Tibial nerve (tissue), 4 donors: ENCODE measurements at places on chromosomes 16 and 17.
A peak's percentile ranks its signal among the peaks of the same experiment; 100 is the strongest.

GRCh38 chr16:86733546-86734254, 155.4 kb downstream of the FOXL1 start:
- H3K4me3 ChIP-seq = no peak overlapping the region
- H3K27ac ChIP-seq = no peak overlapping the region
- no peaks in the 10 kb centered on the region for H3K36me3 ChIP-seq
- peaks cover 39% of the 10 kb centered on the region for H3K27me3 ChIP-seq
- DNase-seq = no peak
- no peaks in the 10 kb centered on the region for H3K4me1 ChIP-seq

DNA sequence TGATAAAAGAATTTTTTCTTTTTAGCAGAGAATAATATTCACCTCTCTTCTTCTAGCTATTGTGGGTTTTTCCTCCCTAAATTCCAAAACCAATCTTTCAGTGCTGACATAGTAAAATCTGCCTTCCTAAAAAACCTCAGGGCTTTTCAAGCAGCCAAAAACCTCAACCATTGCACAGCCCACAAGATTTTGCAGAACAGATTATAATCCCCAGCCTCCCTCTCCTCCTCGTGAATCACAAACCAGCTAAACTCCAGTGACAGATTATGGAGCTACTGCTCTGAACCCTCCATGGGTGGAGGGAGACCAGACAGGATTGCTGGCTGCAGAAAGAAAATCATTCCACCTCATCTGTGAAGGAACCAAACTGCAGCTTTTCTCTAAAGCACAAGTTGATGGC, 341.6 kb downstream of the SOX9 start:
- DNase-seq = no peak
- H3K27ac ChIP-seq = no peak overlapping the region
- peaks cover 16% of the 10 kb centered on the region for H3K4me1 ChIP-seq
- no peak overlapping the region for H3K4me3 ChIP-seq

- no peak for DNase-seq
- no peak overlapping the region for H3K4me3 ChIP-seq
- H3K36me3 ChIP-seq = peaks cover 6% of the 10 kb centered on the region
- no peaks in the 10 kb centered on the region for H3K4me1 ChIP-seq
Observed at GRCh38 chr16:22346483-22346882, 27.9 kb downstream of the CDR2 start.

DNA sequence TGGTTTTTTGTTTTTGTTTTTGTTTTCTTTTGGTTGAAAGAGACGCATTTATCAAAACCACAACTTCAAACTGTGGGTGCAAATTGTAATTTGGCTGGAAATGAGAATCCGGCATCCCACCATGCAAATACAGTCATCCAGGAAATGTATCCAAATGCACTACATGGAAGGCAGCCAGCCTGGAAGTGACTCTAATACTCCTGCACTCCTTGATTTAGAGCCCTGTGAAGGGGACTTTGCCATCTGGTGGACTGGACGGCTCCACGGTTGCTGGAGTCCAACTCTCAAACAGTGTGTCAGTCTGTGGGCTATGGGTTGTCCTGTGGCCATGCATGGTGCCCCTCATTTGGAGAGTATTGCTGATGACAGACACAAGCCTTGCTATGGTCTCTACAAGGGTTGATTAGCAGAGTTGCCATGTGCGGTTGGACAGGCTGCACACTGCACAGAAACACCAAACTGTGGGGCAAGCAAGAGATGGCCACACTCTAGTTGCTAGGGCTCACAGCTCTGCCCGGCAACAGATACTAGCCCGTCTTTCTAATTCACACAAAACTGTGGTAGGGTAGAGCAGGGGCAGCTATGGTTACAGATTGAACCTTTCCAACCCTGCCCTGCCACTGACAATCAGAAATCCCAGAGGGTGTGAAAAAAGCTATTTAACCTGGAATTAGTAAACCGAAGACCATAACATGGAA, 62.4 kb downstream of the VAT1L start:
- no peaks in the 10 kb centered on the region for H3K27me3 ChIP-seq
- H3K4me1 ChIP-seq = no peaks in the 10 kb centered on the region
- no peaks in the 10 kb centered on the region for H3K36me3 ChIP-seq
- no peak for DNase-seq

DNA sequence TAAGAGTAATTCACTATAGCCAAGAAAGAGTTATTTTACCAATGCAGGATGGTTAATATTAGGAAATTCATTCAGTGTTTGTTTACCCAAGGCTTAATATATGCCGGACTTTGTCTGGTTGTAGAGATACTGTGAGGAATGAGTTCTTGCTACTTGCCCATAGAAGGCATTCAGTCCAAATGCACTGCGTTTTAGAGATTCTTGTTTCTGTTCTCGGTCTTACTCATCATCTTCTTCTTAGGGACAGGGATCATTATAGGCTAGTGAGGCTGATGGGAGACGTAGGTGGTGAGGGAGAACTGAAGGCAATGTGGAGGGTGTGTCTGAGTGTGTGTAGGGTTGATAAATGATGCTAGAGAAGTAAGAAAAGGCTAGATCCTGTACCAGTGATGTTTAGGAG, 90.7 kb downstream of the OR1D5 start:
- no peak overlapping the region for H3K27ac ChIP-seq
- no peaks in the 10 kb centered on the region for H3K27me3 ChIP-seq
- no peak overlapping the region for H3K4me3 ChIP-seq
- no peaks in the 10 kb centered on the region for H3K36me3 ChIP-seq

DNA sequence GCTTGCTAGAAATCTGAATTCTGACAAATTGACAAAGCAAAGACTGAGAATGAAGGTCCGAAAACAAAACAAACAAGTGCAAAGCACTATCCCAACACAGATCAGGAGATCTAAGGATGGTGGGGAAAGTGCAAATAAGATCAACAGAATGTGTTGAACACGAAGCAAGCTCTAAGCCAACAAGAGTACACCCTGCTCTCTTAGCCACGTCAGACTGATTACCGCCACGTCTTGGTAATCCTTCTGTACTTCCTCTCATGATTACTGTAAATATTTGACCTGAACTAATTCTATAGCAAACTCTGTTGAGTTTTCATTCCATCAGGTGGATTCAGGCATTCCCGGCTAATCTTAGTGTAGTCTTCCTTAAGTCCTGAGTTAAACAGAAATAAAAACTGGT, 34.3 kb upstream of the ERCC4 start:
- no peaks in the 10 kb centered on the region for H3K4me1 ChIP-seq
- DNase-seq = no peak
- H3K4me3 ChIP-seq = no peak overlapping the region
- H3K27ac ChIP-seq = no peak overlapping the region
- no peaks in the 10 kb centered on the region for H3K27me3 ChIP-seq
- H3K36me3 ChIP-seq = no peaks in the 10 kb centered on the region

- H3K27ac ChIP-seq = no peak overlapping the region
- no peaks in the 10 kb centered on the region for H3K27me3 ChIP-seq
- H3K4me1 ChIP-seq = peaks cover 16% of the 10 kb centered on the region
- H3K4me3 ChIP-seq = no peak overlapping the region
- H3K36me3 ChIP-seq = no peaks in the 10 kb centered on the region
- DNase-seq = no peak
Observed at GRCh38 chr16:22184615-22184968, 21.5 kb upstream of the EEF2K start.

DNA sequence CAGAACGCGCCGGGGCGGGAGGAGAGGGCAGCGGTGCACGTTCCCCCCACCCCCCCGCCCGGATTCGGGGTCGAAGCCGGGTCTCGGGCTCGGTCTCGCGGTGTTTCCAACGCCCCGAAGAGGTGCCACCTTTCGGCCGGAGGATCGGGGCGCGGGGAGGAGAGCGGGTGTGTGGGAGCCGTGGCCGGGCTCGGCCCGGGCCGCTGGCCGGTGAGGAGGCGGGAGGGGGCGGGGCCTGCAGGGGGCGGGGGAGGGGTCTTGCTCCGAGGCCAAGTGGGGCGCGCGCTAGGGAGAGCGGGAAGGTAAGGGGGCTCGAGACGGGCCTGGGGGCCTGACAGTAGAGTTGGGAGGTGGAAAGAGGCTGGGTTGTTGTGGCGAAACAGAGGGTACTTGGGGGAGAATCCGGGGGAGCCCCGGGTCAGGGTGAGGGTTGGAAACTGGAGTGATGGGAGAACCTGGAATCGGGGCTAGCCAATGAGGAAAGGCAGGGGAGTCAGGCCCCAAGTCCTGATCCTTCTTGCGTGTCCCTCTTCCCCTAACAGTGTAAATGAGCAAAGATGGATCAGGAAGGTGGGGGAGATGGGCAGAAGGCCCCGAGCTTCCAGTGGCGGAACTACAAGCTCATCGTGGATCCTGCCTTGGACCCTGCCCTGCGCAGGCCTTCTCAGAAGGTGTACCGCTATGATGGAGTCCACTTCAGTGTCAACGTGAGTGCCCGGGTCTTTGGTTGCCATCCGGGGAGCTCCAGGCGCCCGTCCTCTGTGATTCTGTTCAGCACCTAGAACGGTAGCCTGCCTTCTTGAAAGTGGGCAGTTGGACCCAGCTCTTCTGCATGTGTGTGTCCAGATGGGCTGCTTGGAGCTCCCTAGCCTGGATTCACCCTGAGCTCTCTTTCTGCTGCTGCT, 873 bp downstream of the SETD1A start:
- H3K27me3 ChIP-seq = no peaks in the 10 kb centered on the region
- no peaks in the 10 kb centered on the region for H3K4me1 ChIP-seq
- DNase-seq = no peak
- peak overlapping the region; percentile 97 for H3K4me3 ChIP-seq

DNA sequence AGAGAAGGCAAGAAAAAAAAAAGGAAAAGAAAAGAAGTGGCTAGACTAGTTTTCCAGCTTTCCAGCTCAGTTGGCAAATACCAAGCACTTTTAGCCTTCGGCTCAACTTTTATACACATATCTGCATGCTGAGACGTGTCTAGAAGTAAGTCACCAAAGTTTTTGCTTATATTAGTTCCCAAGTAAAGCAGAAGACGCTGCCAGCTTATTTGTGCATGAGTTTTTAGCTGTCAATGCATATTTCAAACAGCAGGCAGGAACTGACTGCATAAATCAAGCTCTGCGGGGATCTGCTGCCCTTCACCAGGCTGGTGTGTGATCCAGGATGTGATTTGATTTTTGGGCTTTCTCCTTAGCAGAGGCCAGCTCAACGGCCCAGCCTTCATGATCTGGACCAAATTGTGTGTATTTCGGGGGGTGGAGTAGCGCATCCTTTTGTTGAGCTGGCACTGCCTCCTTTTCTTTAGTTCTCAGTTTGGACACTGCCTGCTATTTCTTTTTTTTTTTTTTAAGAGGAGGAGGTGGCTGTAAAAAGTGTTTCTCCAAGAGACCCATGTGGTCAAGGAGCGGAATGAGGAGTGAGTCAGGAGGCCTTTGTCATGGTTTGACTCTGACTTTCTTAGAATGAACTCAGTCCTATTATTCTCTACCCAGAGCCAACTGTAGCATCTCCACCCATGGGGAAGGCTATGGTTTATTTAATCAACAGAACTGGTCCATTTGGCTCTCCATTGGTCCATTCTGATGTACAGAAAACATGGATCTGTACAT, 162.6 kb upstream of the XYLT1 start:
- H3K4me1 ChIP-seq = no peaks in the 10 kb centered on the region
- H3K27me3 ChIP-seq = no peaks in the 10 kb centered on the region
- H3K27ac ChIP-seq = no peak overlapping the region
- no peaks in the 10 kb centered on the region for H3K36me3 ChIP-seq
- H3K4me3 ChIP-seq = no peak overlapping the region

GRCh38 chr16:85297881-85298280, 185.6 kb upstream of the CIBAR2 start:
- no peaks in the 10 kb centered on the region for H3K36me3 ChIP-seq
- H3K4me3 ChIP-seq = no peak overlapping the region
- H3K4me1 ChIP-seq = no peaks in the 10 kb centered on the region

GRCh38 chr16:30066761-30067583, 1.4 kb downstream of the ALDOA start:
- no peaks in the 10 kb centered on the region for H3K27me3 ChIP-seq
- peak overlapping the region; percentile 96 for H3K27ac ChIP-seq
- peaks cover 52% of the 10 kb centered on the region for H3K36me3 ChIP-seq
- peak overlapping the region; percentile 65 for H3K4me3 ChIP-seq
- no peak for DNase-seq

DNA sequence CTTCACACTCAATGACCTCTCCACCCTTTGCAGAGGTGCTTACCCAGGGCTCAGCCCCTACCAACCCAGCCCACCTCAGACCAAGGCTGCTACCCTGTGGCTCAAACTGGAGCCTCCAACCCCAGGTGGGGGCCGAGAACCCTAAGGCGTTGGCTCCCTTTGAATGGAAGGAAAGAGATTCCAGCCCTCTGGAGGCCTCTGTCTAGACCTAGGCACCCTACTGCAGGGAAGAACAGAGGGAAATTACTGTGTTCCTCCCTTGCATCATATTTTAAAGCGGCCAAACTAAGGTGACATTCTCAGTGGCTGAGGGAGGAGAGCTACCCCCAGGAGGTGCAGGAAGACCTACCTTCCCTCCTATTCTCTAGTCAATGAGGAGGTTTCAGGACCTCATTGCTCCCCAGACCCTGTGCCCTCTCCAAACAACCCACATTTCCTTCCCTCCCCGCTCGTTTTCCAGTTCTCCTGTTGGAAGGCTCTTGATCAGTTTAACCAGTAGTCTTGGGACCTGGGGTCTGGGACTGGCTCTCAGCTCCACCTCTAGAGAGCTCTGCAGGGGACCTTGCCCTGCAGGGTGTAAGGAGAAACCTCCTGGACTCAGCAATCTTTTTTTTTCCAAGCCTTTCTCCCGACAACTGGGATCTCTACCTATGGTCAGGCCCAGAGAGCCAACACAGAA, 5.5 kb upstream of the HOXB8 start:
- peaks cover 100% of the 10 kb centered on the region for H3K27me3 ChIP-seq
- H3K4me1 ChIP-seq = no peaks in the 10 kb centered on the region
- H3K4me3 ChIP-seq = no peak overlapping the region
- no peak for DNase-seq
- H3K36me3 ChIP-seq = no peaks in the 10 kb centered on the region

DNA sequence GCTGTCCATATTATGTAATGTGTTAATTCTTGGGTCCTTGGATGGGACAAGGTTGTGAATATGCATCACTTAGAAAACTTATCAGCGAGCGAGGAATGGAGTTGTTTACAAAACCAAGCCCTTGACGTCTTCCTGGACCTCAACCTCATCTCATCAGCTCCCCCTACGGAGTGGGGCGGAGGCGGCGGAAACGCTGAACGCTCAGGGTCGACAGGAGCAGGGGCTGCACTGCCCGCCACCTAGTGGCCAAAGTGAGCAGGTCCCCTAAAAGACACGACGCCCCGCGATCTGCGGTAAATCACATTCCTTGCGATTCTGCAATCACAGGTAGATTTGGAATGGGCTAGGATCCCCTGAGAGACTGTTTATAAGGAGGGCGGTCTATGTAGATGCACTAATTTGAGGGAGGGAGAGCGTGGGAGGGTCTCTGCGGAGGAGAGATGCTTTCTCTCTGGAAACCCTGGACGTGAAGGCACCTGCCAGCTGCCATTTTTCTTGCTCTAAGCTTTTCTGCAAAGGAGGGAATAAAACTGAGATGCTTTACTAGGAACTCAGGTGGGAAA, 5.4 kb upstream of the ICAM2 start:
- H3K4me1 ChIP-seq = no peaks in the 10 kb centered on the region
- no peaks in the 10 kb centered on the region for H3K36me3 ChIP-seq
- no peak overlapping the region for H3K27ac ChIP-seq
- DNase-seq = peak; percentile 61
- no peaks in the 10 kb centered on the region for H3K27me3 ChIP-seq

DNA sequence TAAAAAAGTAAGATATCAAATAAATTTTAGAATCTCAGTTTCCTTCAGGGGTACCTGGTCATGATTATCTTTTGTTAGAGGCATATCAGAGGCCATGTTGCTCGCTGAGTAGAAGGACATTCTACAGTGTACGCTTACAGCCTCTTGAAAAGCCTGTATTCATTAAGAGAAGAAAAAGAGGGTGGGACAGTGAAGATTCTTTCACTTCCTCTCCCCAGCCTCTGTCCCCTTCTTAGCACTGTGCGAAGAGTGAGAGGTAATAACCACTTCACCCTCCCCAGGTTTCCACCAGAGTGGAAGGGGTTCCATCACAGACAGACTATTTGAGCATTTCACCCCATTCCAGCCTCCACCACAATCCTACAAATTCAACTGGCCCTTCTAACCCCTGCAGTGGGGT, 4.8 kb upstream of the LPO start:
- no peak for DNase-seq
- H3K4me3 ChIP-seq = no peak overlapping the region
- no peak overlapping the region for H3K27ac ChIP-seq
- H3K27me3 ChIP-seq = peaks cover 61% of the 10 kb centered on the region
- H3K36me3 ChIP-seq = no peaks in the 10 kb centered on the region
